Naive thymus-derived CD4-positive, alpha-beta T cell (primary cell): ENCODE measurements at places on chromosomes 5 and 9. TPM values are rescaled to one million over a fixed set of nuclear protein-coding genes. Genes with fewer than 3 reads are reported as not detected.

- DNase-seq: no peak
These were observed 28.2 kb downstream of the RNF145 start for GRCh38 chr5:159181152-159181551.

DNA sequence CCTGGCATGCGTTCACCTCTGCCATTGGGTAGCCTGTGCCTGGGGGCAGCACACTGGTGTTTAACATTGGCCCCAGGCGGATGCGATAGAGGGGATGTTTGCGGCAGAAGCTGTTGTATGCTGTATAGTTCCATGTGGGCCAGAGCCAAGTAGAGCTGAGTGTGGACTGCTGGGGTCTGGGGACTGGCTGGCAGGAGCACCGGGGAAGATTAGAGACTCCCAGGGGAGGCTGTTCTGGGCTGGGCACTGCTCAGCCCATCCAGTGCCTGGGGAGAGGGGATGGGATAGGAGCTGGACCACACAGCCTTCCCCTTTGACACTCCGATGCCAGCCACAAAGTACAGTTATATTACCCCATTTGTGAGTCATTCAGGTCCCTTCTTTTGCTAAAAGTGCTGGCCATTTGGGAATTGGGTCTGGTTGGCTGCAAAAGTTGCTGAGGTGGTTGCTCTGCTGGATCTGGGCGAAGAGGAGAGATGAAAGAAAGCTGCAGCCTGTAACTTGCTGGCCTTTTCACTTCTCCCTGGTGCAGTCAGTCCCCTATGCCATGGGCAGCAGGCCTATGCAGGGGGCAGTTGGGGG, 73.8 kb downstream of the RGS3 start:
- DNase-seq: no peak

MINAR2 gene
- total RNA-seq: not detected in 2 replicates

DNA sequence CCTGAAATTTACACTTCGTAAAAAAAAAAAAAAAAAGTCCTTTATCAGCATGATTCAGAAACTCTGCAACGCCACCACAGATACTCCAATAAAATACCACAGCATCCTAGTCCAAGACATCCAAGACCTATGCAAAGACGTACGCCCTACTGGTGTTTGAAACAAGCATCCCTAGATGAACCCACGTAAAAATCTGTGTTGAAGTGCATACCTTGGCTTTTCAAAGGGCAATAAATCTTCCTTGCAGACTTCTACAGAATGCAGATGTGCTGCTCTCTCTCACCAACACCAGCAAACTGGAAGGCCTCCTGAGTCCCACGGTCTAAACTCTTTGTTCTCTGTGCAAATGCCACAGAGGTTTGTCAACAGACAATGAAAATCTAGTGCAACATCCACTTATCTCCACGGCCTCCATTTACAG, 38.8 kb downstream of the MYO10 start:
- DNase-seq: no peak

- DNase-seq: no peak
These were observed 233.2 kb downstream of the SPATA31A1 start for GRCh38 chr9:39588500-39589137.

GPR151 gene
- not detected for total RNA-seq

GRCh38 chr5:91150234-91150633, 232.9 kb downstream of the ARRDC3 start:
- DNase-seq: no peak

ENTREP1 gene
- not detected for total RNA-seq

PPP2R2B gene
- total RNA-seq: 0.24 TPM

GRCh38 chr5:148202531-148203203, at the start of gene SPINK6:
SPINK6 (plus strand) TSS chr5:148203042; CDS start chr5:148203097, 55 bp downstream.
- DNase-seq: no peak

- no peak for DNase-seq
These were observed 5.1 kb upstream of the PTBP3 start for GRCh38 chr9:112338561-112338960.

- no peak for DNase-seq
These were observed 3.3 kb upstream of the PBX3 start for GRCh38 chr9:125743682-125744428.

- no peak for DNase-seq
These were observed 36.8 kb upstream of the SHOC1 start for GRCh38 chr9:111831371-111832108.

TRPM3 gene
- total RNA-seq: not detected
